Activated CD4-positive, CD25-positive, alpha-beta regulatory T cell (primary cell): ENCODE measurements at places on chromosomes 16 and 17.

DNA sequence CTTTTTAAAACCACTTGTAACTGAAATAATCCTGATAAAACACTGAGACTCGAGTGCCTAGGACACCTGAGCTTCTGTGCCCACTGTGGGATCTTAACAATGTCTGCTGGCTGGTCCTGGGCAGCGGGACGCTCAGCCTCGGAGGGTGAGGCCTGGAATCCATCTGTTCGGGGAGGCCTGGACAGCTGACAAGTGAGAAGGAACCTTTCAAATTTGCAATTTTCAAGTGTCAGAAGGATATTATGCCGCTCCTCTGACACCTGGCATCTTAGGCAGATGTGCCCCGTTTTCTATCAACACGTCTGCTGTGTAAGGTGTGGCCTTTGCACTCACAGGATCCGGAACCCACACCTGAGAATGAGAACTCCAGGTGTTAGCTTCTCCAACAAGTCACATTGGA is 33.1 kb upstream of the C16orf78 start:
- DNase-seq, result no peak

DNA sequence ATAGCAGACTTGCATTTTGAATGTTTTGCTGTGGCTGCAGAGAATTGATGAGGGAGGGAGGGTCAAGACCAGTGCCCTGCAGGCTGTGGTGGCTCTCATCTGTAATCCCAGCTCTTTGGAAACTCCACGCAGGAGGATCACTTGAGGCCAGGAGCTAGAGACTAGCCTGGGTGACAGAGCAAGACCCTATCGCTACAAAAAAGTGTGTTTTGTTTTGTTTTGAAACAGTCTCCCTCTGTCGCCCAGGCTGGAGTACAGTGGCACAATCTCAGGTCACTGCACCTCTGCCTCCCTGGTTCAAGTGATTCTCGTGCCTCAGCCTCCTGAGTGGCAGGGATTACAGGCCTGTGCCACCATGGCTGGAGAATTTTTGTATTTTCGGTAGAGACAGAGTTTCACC is 1.9 kb upstream of the UBE2G1 start:
- DNase-seq, result no peak

GRCh38 chr16:12971241-12971640 is 69.8 kb downstream of the SHISA9 start:
- no peak for DNase-seq

- no peak for DNase-seq
These were observed 13.4 kb upstream of the CRHR1 start for GRCh38 chr17:45770632-45771270.

DNA sequence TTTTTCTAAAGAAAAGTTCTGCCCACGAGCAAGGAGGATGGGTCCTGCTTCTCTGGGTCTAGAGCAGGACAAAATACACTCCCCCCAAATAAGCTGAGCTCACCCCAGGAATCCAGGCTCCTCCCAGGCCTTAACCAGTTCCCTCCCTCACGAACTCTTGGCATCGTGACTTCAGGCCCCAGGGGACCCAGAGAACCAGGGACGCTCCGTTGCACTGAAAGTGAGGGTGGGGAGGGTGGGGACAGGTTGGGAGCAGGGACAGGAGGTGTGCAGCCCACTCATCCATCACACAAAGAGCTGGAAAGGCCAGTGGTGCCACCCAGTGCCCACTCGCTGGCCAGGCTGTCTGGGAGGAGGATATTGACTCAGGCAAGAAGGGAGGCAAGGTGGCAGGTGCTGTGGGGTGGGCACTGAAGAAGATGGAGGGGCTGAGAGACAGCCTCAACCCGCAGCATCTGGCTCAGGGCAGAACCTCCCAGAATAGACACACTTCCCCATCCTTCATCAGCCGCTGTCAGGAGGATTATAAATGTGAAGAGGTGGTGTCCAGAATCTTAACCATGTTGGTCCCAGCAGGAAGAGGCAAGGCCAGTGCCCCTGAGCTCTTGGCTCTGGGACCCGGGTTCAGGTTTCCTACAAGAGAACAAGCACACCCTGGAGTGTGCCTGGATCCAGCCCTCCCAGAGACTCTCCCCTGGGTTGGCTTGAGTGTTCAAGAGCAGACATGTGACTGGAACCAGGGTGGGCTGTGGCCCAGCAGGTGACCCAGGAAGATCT is 67.9 kb upstream of the RPL38 start:
- no peak for DNase-seq

- DNase-seq, result no peak
These were observed 3.1 kb upstream of the JPT2 start for GRCh38 chr16:1674751-1675664.

- no peak for DNase-seq
These were observed 53.3 kb downstream of the HIC1 start for GRCh38 chr17:2108170-2108569.

DNA sequence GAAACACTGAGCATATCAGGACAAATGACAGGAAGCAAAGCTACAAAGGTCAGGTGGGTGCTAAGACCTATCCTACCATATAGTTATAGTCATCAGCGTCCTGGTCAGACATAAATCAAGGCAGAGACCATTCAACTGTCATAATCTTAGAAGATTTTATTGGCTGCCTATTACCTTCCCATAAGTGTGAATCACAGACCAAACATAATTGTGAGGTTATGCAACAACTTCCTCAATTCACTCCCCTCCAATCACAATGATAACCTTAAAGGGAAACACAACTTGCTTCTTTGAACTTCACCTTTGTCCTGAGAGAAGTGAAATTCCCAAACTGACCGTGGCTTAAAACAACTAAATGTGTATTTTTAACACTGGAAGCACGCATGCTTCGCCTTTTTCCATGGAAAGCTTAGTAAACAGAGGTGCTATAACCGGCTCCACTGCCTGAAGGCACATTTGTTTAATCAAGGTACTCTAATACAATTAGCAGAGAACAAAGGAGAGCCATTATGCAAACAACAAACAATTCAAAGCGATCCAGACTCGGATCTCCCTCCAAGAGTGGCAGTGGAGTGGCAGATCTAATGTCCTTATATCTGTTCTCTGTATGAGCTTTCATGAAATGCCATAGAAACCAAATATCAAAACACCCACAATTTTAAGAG is 84.9 kb downstream of the TMEM114 start:
- no peak for DNase-seq

GRCh38 chr17:57481910-57482391 is 225.6 kb downstream of the MSI2 start:
- no peak for DNase-seq

DNA sequence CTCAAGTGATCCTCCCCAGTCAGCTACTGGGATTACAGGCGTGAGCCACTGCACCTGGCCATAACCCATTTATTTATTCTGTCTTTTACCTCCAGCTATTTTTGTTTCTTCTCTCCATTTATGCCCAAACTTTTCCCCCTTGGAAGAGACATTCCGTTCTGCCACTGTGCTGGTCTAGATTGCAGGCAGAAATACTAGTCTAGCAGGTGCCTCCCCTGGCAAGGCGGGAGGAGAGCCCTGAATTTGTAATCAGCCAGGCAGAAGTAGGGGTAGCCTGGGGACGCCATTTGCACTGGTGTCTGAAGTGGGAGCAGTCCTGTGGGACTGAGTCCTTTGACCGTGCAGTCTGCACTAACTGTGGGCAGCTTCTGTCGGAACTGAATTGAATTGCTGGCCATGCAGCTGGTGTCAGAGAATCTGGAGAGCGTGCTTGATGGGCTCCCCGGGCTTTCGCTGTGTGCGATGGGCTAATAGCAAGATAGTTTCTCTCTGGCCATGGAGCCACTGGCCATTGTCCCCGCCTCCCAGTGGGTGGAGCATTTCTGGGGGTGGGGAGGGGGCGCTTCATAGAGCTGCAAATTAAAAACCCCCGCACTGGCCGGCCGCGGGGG is 31.5 kb upstream of the LITAF start:
- DNase-seq, result no peak

DNA sequence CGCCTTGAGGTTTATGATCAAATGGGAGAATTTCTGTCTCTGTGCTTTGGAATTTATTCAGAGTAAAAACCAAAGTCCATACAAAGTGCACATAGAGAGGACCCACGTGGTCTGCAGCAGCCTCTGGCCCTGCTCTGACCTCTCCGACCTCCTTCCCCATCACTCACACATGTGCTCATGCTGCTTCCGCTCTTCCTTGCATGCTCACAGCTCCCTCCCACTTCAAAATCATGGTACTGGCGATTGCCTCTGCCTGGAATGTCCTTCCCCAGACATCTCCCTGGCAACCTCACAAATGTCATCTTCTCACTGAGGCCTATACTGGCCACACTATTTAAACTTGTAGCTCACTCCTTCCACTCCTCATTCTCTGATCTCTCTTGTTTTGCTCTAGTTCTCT is 418.0 kb downstream of the CA10 start:
- DNase-seq, result no peak

DNA sequence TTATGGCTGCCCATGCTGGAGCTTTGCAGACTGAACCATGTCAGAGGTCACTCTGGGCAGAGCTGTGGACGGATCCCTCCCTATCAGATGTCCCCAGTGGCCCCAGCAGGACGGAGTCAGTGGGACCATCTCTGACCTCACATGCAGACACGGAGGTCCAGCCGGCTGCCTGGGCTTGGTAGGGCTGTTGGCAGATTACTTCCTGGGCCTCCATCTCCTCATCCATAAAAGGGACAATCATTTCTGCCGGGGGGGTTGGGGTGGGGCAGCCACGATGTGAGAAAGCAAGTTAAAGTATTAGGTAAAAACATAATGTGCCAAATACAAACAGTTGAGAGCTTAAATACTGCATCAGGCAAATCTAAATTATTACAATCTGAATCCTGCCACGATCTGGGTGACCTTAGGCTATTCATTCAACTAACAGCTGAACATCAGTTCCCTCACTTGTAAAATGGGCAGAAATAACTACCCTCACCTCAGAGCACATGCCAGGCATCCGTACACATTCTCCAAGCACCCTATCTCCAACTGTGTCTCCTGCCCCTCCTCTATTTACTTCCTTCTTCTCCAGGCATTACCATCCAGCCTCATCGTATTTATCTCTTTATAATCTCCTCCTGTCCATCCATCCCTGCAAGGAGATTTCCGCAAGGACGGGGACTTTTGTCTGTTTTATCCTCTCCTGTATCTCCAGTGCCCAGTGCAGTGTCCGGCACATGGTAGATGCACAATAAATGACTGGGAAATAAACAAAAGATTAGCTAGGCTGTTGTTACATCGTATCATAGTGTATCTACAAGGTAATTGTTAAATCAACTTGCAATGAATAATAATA is 192.3 kb upstream of the FOXF1 start:
- DNase-seq, result no peak
